ENCODE measurements at places on chromosomes 2 and 18. TPM values are rescaled to one million over a fixed set of nuclear protein-coding genes. Genes with fewer than 3 reads are reported as not detected.

DNA sequence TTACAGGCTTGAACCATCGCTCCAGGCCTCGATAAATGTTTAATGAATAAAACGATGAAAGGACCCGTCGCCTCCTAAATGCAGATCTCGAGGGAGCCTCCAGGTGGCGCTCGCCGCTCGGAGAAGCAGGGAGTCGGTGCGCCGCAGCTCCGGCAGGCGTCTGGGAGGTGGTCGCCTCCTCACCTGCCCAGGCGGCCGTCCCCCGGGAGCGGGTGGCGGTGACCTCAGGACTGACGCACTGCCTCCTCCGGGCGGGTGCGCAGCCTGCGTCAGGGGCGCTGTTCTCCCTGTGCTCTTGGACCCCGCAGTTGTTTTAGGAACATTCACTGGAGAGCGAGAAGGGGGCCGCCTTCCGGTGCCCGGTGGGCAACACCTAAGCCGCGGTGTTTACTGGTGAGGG, 38.6 kb upstream of the POLE4 start:
- no peaks in the 10 kb centered on the region for H3K4me1 ChIP-seq
- DNase-seq, result peak; percentile 81
- no peaks in the 10 kb centered on the region for H3K36me3 ChIP-seq
- H3K27me3 ChIP-seq, result peaks cover 3% of the 10 kb centered on the region

DNA sequence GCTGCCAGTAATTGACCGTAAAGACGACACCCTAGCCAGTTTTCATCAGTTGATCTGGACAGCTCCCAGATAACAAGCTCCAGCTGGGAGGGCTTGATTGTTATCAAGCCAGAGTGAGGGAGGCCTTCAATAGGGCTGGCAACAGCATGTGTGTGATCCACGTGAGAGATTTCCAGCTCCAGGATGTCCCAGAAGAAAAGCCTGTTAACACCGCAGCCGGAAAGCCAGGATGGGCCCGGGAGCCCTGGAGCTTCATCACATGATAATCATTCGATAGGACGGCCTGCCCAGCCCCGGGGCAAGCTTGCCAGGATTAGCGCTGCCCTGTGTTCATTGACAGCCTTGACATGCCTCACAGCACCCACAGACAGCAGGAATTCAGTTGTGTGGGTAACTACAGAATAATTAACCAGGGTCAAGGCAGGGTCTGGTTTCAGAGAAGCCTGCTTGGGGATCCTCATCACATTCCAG, 182.5 kb downstream of the C1D start:
- no peaks in the 10 kb centered on the region for H3K4me1 ChIP-seq
- DNase-seq, result no peak
- no peak overlapping the region for H3K27ac ChIP-seq
- no peaks in the 10 kb centered on the region for H3K27me3 ChIP-seq
- no peaks in the 10 kb centered on the region for H3K36me3 ChIP-seq

The RIT2 gene
- total RNA-seq, result not detected

The MOGAT1 gene
- not detected for total RNA-seq

The CPLX4 gene
- not detected for total RNA-seq

Data from psoas muscle (tissue), 8 donors.